ENCODE measurements at places on chromosomes 7 and 10. TPM values are rescaled to one million over a fixed set of nuclear protein-coding genes. Genes with fewer than 3 reads are reported as not detected.

The TMEM225B gene
- 0.89 TPM for total RNA-seq

The OR2A12 gene
- not detected for total RNA-seq

The HKDC1 gene
- total RNA-seq = 0.04 TPM

The PKD2L1 gene
- 0.04 TPM for total RNA-seq

The FFAR4 gene
- total RNA-seq = not detected

The TNS3 gene
- 28.5 TPM for total RNA-seq

The DPP6 gene
- 4.1 TPM for total RNA-seq

The LZTS2 gene
- 35.6 TPM for total RNA-seq

The PAX4 gene
- total RNA-seq = not detected

The SRRM3 gene
- 0.31 TPM for total RNA-seq

The TAS2R5 gene
- total RNA-seq = 1.1 TPM

The TMEM140 gene
- total RNA-seq = 1.3 TPM

The RBP3 gene
- total RNA-seq = not detected

The ZNF467 gene
- 3.0 TPM for total RNA-seq

The PAXIP1 gene
- total RNA-seq = 8.1 TPM

The ADAMTS14 gene
- total RNA-seq = 12.5 TPM

The CACNA2D1 gene
- 73.7 TPM for total RNA-seq

The SLC26A3 gene
- not detected for total RNA-seq

The C10orf143 gene
- total RNA-seq = 1.1 TPM

The TRIM50 gene
- 0.44 TPM for total RNA-seq

The OR9A2 gene
- total RNA-seq = 0.18 TPM

The HMX3 gene
- total RNA-seq = not detected

The NACAD gene
- total RNA-seq = 2.3 TPM

The SLC16A9 gene
- 7.0 TPM for total RNA-seq

The MNX1 gene
- not detected for total RNA-seq

The CFTR gene
- 0.04 TPM for total RNA-seq

The GFRA1 gene
- 41.5 TPM for total RNA-seq

The VAX1 gene
- total RNA-seq = not detected

The C7orf33 gene
- 0.27 TPM for total RNA-seq

The PIP gene
- not detected for total RNA-seq

The THSD7A gene
- 3.8 TPM for total RNA-seq

The VPS37D gene
- total RNA-seq = 4.5 TPM

The TRRAP gene
- total RNA-seq = 13.6 TPM

The CRYGN gene
- total RNA-seq = 0.09 TPM

The ASB10 gene
- 3.1 TPM for total RNA-seq

The TMEM168 gene
- 26.8 TPM for total RNA-seq

The INMT gene
- 15.7 TPM for total RNA-seq

The CHN2 gene
- total RNA-seq = 10.2 TPM

The GSAP gene
- total RNA-seq = 4.3 TPM

The CLRN3 gene
- total RNA-seq = 0.09 TPM

The CCL24 gene
- 0.13 TPM for total RNA-seq

Data from muscle of leg (tissue), 16 donors.